HFFc6 (cell line): ENCODE measurements at places on chromosomes 5 and 9. TPM values are rescaled to one million over a fixed set of nuclear protein-coding genes. Genes with fewer than 3 reads are reported as not detected.

DNA sequence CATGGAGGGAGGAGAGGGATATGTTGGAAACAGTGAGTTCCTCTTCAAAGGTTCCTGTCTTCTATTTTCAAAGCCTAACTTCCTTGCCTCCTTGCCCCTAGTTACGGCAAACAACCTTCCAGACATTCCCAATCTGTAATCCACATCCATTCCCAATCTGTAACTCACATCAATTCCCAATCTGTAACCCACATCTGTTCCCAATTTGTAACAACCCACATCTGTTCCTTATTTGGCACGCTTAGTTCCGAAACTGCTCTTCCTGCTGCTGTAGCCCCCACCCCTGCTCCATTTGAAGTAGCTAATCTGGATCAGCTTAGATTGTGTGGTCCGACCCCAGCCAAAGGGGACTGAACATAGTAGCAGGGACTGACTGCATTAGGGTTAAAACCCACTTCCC is 23.9 kb upstream of the IDNK start:
- H3K4me1 ChIP-seq = peaks cover 13% of the 10 kb centered on the region; the same call in 1 of the 2 replicates
- no peak overlapping the region for H3K4me3 ChIP-seq
- DNase-seq = no peak
- no peaks in the 10 kb centered on the region for H3K36me3 ChIP-seq
- H3K27me3 ChIP-seq = peaks cover 8% of the 10 kb centered on the region; the same call in 1 of the 2 replicates

GRCh38 chr5:132065351-132065937 is 5.0 kb downstream of the IL3 start:
- no peak overlapping the region for H3K4me3 ChIP-seq
- peak; percentile 51 for DNase-seq
- H3K27ac ChIP-seq = no peak overlapping the region; the same call in 1 of the 2 replicates
- peaks cover 4% of the 10 kb centered on the region for H3K27me3 ChIP-seq
- peaks cover 14% of the 10 kb centered on the region for H3K4me1 ChIP-seq

GRCh38 chr9:138065287-138065686 is 187.7 kb downstream of the CACNA1B start:
- H3K27ac ChIP-seq = no peak overlapping the region
- no peaks in the 10 kb centered on the region for H3K4me1 ChIP-seq
- no peak overlapping the region for H3K4me3 ChIP-seq
- H3K36me3 ChIP-seq = no peaks in the 10 kb centered on the region; the same call in 1 of the 2 replicates
- no peak for DNase-seq
- H3K27me3 ChIP-seq = peaks cover 2% of the 10 kb centered on the region; the same call in 1 of the 2 replicates

The GADD45G gene
- total RNA-seq = 0.23 to 0.38 TPM in 2 of 3 replicates, not detected in the other

- H3K36me3 ChIP-seq = peaks cover 82% of the 10 kb centered on the region
- H3K27me3 ChIP-seq = peaks cover 18% of the 10 kb centered on the region
- no peak for DNase-seq
These were observed 159.2 kb downstream of the TRIO start for GRCh38 chr5:14302330-14302729.

The DMRT3 gene
- not detected in 3 replicates for total RNA-seq

- DNase-seq = no peak
- H3K4me3 ChIP-seq = no peak overlapping the region
- no peaks in the 10 kb centered on the region for H3K27me3 ChIP-seq
- no peaks in the 10 kb centered on the region for H3K36me3 ChIP-seq
These were observed 2002.9 kb downstream of the MAT2B start for GRCh38 chr5:165508286-165508685.

DNA sequence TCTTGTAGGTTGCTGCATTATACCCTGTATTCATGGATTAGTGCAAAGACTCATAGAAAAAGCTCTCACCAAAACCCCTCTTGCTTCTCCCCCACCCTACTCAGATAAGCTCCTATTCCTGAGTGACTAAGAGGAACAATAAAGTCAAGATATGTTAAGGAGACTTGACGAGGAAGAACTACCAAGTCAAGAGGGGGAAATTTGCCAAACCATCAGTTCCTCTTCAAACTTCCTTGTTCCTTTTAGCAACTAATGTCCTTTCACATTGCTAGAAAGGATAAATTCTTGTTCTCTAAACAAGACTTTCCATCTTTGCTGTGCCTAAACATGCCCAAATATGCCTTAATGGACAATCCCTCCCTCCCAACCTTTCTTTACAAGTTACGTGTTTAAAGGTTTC is 27.0 kb downstream of the CNOT8 start:
- H3K27ac ChIP-seq = no peak overlapping the region
- no peaks in the 10 kb centered on the region for H3K27me3 ChIP-seq
- no peak for DNase-seq
- H3K36me3 ChIP-seq = peaks cover 58% of the 10 kb centered on the region

DNA sequence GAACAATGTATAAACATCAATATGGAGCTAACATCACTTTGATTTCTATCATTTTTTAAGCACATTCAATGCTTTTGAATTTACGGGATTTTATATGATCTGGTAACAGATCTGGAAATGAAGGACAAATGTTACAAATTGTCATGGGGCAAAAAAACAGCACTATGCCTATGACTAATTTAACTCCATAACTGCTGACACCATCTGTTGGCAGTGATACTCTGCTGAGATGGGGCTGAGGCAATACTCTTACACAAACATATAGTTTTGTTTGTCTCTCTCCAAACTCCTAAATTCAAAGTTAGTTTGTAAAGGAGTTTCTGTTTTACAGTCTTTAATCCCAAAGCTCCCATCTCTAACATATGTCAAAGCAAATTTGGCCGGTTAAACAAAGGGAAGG is 132.5 kb upstream of the FER start:
- no peak overlapping the region for H3K4me3 ChIP-seq
- H3K4me1 ChIP-seq = no peaks in the 10 kb centered on the region
- no peak for DNase-seq
- H3K27me3 ChIP-seq = peaks cover 7% of the 10 kb centered on the region

- H3K36me3 ChIP-seq = peaks cover 14% of the 10 kb centered on the region; the same call in 1 of the 2 replicates
- peak overlapping the region; percentile 36; the same call in 1 of the 2 replicates for H3K4me3 ChIP-seq
- no peak for DNase-seq
These were observed 30.0 kb downstream of the SNX30 start for GRCh38 chr9:112780450-112781036.

DNA sequence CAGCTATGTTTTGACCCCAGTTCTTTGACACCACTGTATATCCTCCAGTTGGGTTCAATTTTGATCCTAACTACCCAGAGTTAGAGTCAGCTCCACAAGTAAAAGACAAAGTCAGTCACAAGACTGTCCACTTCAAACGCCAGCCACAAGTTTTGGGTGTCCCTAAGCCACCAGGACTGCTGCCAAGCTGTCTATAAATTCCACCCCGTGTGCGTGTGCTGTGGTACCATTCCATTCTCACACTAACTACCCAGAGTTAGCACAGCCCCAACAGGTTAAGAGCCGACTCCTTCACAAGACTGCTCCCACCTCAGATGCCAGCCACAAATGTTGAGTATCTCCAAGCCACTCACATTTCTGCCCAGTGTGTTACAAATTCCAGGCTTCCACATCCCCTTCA is 56.7 kb downstream of the APC start:
- H3K36me3 ChIP-seq = peaks cover 40% of the 10 kb centered on the region
- no peak for DNase-seq
- H3K4me3 ChIP-seq = no peak overlapping the region
- peaks cover 32% of the 10 kb centered on the region for H3K4me1 ChIP-seq
- no peak overlapping the region for H3K27ac ChIP-seq
